ENCODE measurements at places on chromosomes 16 and 17.

DNA sequence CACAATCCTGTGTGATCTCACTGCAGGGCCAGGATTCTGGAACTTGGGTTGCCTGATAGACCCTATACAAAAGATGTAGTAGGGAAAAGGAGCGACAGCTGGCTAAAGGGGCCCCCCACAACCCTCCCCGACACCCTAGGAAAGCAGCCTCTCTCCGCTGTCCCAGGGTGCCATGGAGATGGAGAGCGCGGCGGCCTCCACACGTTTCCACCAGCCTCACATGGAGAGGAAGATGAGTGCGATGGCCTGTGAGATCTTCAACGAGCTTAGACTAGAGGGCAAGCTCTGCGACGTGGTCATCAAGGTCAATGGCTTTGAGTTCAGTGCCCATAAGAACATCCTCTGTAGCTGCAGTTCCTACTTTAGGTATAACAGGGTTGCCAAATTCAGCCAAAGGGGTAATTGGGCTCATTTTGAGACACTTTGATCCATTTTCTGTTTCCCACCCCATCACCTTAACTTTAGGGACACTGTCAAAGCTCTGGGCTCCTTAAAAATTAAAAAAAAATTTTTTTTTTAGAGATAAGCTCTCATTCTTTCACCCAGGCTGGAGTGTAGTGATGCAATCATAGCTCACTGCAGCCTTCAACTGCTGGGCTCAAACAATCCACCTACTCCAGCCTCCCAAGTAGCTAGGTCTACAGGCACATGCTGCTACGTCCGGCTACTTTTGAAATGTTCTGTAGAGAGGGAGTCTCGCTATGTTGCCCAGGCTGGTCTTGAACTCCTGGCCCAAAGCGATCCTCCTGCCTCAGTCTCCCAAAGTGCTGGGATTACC, at the start of gene KLHL10:
Gene KLHL10, plus strand, starts transcription at position 65 of the 778 bp plus-strand sequence. Its CDS starts 108 bp downstream, at position 173.
- DNase-seq = no peak

- no peak for DNase-seq
These were observed 31.7 kb downstream of the CMTM3 start for GRCh38 chr16:66636199-66636598.

DNA sequence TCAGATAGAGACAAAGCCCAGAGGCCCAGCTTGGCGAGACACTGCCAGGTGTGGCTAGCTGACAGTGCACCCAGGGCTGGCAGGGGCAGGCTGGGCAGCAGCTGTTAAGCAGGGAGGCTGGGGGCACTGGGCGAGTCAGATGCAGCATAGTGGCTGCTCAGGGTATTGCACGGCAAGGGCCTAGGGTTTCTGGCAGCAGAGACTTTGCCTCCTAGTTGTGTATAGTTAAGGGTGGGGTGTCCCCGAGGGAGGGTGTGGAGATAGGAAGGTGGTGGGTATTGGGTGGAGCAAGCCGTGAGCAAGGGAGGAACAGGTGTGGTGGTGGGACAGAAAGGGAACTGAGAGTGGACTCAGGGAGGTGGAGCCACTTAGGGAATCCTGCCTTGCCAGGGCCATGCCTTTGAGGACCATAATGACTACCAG, 66.0 kb downstream of the SMPD3 start:
- DNase-seq = no peak

DNA sequence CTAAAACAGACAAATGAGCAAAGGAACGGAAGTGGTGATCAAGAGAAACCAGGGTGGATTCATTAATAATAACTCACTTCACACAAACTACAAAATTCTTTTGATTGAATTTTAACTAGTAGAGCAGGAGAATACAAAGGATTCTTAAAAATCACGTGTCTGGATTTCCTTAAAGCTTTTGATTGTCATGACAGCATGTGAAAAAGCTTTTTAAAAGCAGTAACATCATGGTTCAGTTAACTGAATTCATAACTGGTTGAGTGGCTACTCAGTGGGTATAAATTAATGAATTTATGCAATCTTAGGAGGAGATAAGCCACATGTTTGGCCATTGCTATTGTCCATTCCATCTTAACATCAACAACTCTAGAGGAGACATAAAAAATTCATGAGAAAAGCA, 333.2 kb downstream of the SLC39A11 start:
- no peak for DNase-seq

DNA sequence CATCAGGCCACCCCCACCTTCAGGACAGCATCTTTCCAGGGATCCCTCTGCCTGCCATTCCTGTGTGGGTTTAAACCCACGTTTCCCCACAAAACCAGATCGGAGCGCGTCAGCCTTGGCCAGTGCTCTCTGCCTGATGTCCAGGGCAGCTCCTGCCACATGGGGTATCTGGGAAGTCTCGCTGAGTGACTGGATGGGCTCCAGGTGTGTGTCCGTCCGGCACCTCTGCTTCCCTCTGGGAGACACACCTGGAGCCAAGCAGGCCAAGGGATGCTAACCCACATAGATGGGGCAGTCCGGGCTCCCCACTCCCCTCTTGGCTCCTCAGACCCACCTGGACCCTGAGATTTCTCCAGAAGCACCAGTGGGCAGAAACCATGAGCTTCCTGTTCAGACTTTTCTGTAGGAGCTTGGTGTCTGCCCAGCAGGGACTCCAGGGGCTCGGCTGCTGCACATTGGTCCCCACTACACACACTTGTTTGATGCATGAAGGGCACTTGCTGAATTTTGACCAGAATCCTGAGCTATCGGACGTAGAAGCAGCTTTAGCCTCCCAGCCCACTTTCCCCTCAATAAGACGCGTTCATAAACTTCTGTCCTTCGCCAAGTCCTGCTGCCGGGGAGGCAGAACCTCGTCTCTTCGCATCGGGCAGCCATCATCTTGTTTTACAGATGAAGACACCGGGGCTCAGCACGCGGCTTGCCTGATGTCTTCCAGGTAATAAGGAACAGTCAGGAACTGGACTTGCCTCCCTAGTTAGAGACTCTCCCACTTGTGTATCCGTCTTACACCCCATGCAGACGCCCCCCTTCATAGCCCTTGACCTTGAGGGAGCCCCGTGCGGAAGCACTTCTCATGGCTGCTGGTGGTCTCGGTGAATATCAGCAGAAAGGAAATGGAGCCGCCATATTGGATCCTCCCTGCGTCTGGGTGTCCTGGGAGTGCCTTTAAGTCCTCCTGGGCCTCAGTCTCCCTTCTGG, 91.6 kb upstream of the ZNF469 start:
- DNase-seq = no peak

DNA sequence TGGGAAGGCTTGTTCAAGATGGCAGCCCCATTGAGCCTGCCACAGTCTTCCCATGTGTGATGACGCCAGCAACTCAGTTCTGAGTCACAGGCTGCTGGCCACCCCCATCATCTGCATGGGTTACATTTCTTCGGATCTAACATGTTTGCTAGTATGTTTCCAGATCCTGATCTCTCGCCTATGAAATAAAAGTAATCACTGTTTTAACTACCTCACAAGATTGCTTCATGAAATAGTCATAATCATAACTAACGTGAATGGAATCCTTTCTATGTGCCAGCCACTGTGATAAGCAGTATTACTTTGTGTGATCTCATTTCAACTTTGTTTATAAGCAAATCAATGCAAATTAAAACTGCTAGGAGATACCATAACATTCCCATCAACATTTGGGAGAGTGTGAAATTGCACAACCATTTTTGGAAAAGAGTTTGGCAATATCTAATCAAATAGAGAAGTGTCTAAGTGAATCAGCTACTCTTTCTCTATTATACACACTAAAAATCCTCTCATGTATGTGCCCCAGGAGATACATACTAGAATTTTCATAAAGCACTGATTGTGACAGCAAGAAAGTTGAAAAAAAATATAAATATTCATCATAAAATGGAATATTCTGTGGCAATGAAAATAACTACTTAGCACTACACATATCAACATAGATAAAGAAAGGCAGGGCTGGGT, 300.2 kb upstream of the IRX5 start:
- no peak for DNase-seq

DNA sequence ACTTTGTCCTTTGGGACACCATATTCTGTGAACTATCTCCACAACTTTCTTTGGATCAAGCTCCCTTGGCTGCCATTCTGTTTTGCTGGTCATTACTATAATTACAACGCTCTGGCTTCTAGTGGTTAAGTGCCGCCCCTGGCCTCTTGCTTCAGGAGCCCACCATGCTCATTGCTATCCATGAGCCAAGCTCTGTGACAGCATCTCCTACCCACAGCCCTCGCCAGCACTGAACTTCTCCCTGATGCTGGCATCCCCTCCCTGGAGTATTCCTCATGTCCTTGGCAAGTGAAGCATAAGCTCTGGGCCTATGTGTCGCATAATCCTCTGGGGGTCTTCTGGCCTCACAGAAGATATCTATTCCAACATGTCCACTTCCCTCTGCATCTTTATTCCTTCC, 60.6 kb upstream of the DHX40 start:
- no peak for DNase-seq

DNA sequence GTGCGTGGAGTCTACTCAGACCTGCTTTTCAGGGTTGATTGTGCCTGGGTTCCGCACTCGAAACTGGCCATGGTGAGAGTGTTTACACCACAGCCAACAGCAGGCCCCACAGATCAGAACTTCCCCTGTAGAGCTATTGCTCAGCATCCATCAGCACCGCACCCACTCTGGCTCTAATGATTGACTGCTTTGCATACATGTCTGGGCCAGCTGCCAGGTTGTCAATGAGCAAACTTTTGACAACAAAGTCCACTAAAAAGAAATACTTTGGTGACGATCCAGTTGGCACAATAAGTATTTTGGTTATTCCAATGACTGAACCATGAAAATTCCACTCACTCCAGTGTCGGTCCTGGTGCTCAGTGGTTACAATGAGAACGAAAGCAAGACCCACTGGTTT, 190.7 kb downstream of the FOXL1 start:
- DNase-seq = no peak

DNA sequence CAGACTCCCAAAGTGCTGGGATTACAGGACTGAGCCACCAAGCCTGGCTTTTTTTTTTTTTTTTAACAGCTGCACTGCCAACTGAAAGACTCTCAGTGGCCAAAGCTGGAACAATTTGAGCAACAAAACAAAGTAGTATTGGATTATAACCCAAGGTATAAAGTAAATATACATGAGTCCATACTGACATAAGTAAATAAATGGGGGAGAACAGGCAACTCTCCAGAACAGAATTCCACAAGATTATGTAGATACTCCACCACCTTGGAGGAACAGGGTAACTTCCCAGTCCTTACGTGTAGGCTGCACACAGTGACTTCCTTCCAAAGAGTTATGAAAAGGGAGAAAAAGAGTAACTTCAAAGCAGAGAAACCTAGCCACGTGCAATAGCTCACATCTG, 15.7 kb downstream of the CMC2 start:
- no peak for DNase-seq

DNA sequence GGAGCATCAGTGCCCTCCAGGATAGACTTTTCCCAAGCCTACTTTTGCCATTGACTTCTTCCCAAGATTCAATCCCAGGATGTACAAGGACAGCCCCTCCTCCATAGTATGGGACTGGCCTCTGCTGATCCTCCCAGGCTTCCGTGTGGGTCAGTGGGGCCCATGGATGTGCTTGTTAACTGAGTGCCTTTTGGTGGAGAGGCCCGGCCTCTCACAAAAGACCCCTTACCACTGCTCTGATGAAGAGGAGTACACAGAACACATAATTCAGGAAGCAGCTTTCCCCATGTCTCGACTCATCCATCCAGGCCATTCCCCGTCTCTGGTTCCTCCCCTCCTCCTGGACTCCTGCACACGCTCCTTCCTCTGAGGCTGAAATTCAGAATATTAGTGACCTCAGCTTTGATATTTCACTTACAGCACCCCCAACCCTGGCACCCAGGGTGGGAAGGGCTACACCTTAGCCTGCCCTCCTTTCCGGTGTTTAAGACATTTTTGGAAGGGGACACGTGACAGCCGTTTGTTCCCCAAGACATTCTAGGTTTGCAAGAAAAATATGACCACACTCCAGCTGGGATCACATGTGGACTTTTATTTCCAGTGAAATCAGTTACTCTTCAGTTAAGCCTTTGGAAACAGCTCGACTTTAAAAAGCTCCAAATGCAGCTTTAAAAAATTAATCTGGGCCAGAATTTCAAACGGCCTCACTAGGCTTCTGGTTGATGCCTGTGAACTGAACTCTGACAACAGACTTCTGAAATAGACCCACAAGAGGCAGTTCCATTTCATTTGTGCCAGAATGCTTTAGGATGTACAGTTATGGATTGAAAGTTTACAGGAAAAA, 9.7 kb upstream of the CYLD start:
- DNase-seq = no peak

GRCh38 chr16:31869511-31870201, 4.0 kb upstream of the ZNF267 start:
- DNase-seq = peak; percentile 78

DNA sequence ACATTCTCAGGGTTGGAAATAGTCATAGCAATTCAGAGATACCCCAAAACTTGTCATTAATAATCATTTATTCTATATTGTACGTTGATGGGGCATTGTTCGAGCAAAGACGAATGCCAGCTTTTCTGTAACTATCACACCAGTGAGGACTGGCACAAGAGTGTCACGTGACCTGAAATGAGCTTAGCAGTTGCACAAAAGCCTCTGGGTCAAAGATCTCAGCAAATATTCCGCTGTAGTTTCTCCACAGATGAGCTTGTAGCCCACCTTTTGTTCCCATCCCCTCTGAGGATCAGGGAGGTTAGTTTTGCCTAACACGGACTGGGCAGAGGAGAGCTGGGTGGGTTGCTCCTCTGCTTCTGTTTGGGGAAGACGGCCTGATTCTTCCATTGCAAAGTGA, 18.2 kb downstream of the IRX3 start:
- no peak for DNase-seq

- DNase-seq = no peak
These were observed 183.0 kb downstream of the TMEM114 start for GRCh38 chr16:8407351-8407750.

- peak; percentile 46 for DNase-seq
These were observed 241.7 kb downstream of the SEC14L1 start for GRCh38 chr17:77382356-77382911.

DNA sequence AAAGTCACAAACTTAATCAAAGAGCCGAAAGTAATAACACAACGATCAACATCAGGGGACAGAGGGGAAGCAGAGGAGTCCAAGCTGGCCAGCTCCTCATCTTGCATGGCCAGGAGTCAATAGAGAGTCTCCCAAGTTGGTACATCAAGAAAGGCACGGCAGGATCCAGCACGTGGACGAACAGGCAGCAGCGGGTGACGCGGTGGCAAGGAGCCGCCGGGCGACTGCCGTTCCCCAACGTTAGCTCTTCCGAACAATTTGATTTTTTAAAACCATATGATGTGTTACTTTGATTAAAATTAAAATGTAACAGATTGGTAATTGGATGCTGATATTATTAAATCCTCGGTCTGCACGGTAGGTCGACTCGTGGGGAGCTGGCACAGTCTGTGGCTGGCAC, 81.8 kb upstream of the DOC2B start:
- no peak for DNase-seq

- no peak for DNase-seq
These were observed 200.4 kb upstream of the PMFBP1 start for GRCh38 chr16:72372087-72373045.

DNA sequence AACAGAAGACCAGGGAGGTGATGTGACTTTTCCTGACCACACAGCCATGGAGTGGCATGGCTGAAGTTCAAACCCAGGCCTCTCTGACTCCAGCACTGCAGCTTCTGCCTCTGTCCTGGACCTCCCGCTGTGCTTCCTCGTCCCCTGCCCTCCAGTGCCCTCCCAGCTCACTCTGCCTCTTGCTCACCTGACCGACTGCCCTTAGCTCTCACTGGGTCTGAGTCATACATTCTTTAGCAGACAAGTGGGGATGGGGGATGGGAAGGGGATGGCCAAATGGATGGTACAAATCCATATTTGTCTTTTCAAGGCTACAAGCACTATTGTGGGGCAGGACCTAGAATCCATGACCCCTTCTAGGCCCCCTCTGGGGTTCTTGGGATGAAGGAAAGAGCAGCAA, 33.0 kb downstream of the PITPNM3 start:
- no peak for DNase-seq
